ENCODE measurements at places on chromosomes 5 and 9. TPM values are rescaled to one million over a fixed set of nuclear protein-coding genes. Genes with fewer than 3 reads are reported as not detected.
A peak's percentile ranks its signal among the peaks of the same experiment; 100 is the strongest.

- DNase-seq = peak; percentile 6
Measured at GRCh38 chr5:32020271-32020670, 153.8 kb downstream of the GOLPH3 start.

- no peak for DNase-seq
Measured at GRCh38 chr9:98002808-98003207, 19.7 kb downstream of the ANP32B start.

- DNase-seq = no peak
Measured at GRCh38 chr5:143573568-143574170, 170.2 kb upstream of the NR3C1 start.

CD72 gene
- 5.1 TPM for polyA plus RNA-seq

- no peak for DNase-seq
Measured at GRCh38 chr5:122385286-122385685, 73.2 kb downstream of the SNCAIP start.

SLC36A3 gene
- not detected for polyA plus RNA-seq

GRCh38 chr5:108255468-108255867 lies 126.4 kb downstream of the FBXL17 start:
- DNase-seq = no peak

BTNL8 gene
- not detected for polyA plus RNA-seq

- DNase-seq = no peak
Measured at GRCh38 chr5:17255471-17256021, 38.1 kb downstream of the BASP1 start.

DNA sequence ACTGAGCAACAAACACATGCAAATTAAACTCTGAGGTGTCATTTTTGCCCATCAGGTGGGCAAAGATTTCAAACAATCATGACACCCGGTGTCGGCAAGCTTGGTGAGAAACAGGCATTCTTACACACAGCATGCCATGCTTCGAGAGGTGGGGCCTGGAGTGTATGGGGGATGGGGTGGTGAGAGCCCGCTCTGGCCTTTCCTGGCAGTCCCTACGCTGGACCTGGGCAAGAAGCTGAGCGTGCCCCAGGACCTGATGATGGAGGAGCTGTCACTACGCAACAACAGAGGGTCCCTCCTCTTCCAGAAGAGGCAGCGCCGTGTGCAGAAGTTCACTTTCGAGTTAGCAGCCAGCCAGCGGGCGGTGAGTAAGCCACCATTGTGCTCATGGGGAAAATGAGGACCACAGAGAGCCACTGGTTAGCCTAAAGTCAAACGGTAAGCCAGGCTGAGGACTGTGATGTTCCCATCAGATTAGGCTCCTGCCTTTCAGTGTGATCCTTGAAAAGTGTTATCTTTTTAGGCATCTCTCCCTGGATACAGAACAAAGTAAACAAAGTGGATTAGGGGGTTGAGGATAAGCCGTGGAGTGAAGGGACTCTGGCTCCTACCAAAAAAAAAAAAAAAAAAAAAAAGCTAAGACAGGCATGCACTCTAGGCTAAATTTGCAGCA lies 9.4 kb downstream of the MYOZ3 start:
- DNase-seq = no peak

DNA sequence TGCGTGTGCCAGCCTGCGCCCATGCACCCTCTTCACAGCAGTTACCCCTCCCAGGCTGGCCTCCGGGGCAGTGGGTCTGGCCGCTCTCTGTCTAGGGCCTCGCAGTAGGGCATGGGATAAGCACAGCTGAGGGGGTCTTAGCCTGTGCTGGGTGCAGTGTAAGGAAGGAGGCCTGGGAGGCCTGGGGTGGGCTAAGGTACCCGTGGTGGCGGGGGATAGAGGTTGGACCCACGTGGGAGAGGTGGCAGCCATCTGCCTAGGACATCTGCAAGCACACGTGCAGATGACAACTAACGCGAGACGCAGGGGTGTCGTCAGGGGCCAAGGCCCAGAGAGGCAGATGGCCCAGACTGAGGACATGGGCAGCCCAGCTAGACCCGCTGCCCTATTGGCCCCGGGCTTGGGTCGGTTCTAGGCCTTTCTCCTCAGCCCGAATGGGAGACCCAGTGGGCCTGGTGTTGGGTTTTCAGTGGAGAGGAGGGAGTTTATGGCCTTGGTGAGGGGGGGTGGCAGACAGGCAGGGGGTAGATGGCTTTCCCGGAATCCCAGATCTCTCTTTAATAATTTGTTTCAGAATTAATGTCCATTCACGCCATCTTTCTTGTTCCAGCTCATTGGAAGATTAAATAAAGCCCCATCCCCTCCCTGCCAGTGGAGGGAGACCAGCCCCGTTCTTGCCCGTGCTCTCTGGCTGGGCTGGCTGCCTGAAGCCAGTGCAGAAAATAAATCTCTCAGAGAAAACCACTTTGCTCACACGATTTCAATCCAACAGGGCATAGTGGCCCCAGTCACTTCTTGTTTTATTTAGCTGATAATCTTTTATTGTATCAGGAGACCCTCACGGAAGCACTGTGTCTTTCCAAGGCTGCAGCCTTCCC lies 154.2 kb downstream of the GAPVD1 start:
- no peak for DNase-seq

DCP2 gene
- 59.5 TPM for polyA plus RNA-seq

DNA sequence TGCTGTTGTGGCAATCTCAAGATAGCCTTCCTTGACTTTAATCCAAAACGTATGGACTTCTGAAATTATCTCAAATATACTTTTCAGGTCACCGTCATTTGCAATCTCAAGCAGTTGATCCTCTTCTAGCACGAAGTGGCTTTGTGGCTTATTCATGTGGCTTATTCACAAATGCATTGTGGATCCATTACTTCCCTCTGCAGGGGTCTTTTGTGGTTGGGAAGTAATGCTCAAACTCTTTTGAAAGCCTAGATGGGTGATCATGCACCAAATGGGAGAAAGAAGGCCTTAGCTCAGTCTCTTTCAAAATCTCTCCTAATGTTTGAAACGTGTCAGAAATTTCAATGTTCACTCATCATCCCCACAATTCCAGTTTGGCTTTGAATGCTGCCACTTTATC lies 597.2 kb upstream of the CDH10 start:
- DNase-seq = no peak

ADGRV1 gene
- not detected for polyA plus RNA-seq

FGF10 gene
- not detected for polyA plus RNA-seq

GRCh38 chr9:75636427-75637045 lies 253.9 kb upstream of the PCSK5 start:
- DNase-seq = no peak

SLC24A2 gene
- not detected for polyA plus RNA-seq

DNA sequence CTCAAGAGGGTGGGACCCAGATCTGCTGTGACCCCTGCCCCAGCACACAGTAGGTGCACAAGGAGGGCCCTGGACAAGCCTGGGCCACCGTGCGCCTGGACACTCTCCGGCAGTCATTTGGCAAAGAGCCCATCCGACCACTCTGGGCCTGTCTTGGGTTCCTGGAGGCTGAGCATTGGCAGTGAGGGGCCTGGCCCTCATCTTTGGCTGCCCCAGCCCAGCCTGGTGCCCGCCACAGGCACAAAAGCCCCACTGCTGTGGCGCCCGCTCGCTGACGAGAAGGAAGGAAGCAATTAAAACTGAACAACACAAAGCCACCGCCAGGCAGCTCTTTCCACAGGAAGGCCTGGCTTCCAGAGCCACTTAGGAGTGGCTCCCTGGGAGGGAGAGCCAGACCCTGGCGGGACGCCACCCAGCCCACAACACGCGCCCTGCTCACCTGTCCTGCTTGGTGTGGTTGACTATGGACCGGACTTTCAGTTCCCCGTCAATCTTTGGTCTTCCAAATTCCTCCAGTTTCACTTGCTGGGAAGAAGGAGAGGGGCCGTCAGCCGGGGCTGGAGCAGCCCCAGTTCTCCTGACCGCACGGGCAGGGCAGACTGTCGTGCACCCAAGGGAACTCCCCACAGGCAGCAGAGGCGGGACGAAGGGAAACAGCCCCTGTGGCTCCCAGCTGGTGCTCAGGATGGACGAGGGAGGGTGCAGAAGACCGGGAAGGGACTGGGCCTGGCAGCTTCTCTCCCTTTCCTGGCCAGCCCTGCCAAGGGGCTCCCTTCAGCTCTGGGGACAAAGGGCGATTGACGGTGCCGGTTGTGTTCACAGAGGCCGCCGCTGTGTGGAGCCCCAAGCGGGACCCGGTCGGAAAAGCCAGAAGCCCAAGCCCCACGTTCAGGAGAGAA lies 50.9 kb upstream of the SARDH start:
- no peak for DNase-seq

GRCh38 chr9:114989600-114990410 lies 59.4 kb upstream of the TNFSF8 start:
- no peak for DNase-seq

DNA sequence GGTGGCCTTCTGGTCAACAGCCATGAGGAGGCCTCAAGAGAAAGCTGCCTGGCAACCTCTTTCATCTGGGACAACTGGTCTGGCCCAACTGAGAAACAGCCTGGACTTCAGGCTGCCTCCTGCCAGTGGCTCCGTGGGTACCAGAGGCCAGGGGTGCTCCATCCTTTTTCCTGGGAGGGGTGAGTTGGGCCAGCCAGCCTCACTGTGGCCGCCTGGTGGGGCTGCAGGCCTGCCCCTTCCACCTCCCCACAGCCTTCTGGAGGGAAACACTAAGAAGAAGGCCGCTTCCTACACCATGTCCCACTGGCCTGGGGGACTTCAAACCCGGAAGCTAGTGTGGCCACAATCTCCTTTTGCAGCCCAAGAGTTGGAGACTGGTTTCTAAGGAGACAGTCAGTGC lies 13.8 kb upstream of the NKD2 start:
- no peak for DNase-seq

DNA sequence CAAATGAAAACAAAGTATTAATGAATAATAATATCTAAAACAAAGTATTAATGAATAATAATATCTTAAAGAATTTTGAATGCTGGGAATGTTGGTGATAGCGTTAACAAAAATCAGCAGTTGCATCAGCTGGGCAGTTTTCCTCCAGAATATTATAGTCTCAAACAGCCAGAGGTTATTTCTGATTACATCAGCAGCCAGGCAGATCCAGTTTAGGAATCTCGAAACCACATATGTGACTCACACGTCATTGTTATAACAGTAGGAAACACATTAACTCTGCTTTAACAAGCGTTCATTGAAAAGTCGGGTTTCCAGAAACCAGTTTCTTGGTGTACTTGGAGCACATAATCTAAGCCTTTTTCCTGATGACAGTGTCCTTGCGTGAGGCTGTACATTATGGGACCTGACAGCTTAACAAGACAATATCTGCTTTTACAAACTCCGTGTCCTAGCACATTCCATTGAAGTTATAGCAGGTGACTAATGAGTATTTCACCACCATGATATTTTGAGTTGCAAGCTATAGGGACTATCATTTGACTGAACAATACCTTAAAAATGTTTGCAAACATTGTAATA lies 559.5 kb upstream of the KLF4 start:
- no peak for DNase-seq

OLFM1 gene
- polyA plus RNA-seq = not detected

- no peak for DNase-seq
Measured at GRCh38 chr9:125479846-125480615, 218.4 kb downstream of the GAPVD1 start.

- no peak for DNase-seq
Measured at GRCh38 chr5:78268356-78268755, 26.1 kb downstream of the AP3B1 start.

CCL28 gene
- 7.5 TPM for polyA plus RNA-seq

DNA sequence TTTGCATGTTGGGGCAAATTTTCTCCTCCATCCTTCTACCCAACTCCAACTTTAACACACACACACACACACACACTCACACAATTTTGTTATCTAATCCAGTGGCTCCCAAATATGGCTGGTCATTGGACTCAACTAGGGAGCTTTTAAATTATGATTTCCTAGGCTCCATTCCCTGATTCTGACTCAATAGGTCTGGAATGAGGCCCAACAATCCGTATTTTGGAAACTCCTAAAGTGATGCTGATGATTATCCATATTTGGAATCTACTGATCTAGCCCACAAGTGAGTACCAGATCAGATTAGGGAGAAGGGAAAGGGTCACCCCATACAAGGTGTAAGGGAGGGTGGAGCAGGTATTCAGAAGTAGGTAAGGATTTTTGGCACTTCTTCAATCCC lies 309.7 kb downstream of the TLE1 start:
- DNase-seq = no peak

- no peak for DNase-seq
Measured at GRCh38 chr5:170751631-170752030, 31.9 kb upstream of the GABRP start.

DNA sequence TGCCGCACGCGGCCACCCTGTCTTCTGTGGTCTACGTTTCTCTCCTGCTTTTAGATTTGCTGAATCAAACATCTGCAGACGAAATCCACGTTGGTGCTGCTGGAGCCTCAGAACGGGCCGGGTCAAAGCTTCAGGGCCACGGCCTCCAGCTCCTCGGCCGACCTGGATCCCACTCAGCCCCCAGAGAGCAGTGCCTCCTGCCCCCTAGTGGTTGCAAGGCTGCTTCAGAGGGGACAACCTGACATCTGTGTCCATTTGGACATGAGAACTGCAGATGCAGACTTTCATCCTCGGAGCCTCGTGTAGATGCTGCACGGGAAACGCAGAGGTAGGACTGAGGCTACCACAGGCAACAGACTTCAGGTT lies 23.0 kb upstream of the SLC6A3 start:
- peak; percentile 54 for DNase-seq

RMND5B gene
- polyA plus RNA-seq = 22.0 TPM

CCDC171 gene
- polyA plus RNA-seq = 0.62 TPM

DNA sequence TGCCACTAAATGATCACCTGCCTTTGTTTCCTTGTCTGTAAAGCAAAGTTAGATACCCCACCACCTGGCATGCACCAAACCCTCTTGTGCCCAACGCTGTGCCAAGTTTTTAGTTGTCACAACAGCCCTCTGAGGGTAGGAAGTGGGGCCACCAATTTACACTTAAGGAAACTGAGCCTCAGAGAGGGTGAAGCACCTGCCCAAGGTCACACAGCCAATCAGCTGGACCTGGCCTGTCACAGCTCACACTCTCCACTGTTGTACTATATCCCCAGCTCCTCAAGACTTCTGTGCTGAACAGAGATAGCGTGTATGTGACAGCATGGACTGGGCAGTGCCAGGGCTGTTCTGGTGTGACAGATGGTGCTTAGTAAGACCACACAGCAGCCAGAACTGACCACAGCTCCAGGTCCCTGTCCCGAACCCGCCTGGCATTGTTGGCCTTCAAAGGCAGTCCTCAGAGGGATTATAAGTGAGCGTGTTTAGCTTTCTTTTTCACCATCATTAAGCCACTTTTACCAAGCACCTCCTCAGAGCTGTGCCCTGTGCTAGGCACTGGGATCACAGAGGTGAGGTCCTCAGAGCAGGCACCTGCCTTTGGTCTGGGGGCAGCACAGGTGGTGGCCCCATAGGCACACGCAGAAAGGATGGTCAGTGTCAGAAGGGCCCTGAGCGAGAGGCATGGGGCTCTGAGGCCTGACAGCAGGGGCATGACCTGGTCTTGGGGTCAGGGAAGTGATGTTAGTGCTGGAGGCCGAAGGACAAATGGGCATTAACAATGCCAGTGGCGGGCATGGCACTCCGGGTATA lies 71.1 kb downstream of the COL27A1 start:
- DNase-seq = no peak
